Naive thymus-derived CD8-positive, alpha-beta T cell (primary cell): ENCODE measurements at places on chromosomes 2 and 18.

- no peak for DNase-seq
These were observed 237.5 kb downstream of the ACTR3 start for GRCh38 chr2:114127372-114127771.

DNA sequence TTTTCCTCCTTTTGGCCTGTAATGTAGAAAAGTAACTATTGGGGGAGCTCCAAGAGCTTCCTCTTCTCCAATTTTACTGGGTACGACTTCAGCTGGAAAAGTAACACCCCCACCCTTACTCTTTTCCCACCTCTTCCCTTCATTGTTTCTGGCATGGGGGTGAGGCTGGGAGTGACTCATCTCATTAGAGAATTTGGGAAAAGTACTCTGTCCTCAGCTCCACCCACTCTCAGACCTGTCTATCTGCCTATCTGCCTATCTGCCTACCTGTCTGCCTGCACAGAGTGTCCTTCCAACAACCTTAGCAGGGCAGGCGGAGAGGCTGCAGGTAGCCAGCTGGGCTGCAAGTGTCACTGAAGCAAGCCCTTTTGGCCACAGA is 93.6 kb downstream of the EPHA4 start:
- no peak for DNase-seq

- no peak for DNase-seq
These were observed 126.0 kb downstream of the GLI2 start for GRCh38 chr2:120861576-120862191.

DNA sequence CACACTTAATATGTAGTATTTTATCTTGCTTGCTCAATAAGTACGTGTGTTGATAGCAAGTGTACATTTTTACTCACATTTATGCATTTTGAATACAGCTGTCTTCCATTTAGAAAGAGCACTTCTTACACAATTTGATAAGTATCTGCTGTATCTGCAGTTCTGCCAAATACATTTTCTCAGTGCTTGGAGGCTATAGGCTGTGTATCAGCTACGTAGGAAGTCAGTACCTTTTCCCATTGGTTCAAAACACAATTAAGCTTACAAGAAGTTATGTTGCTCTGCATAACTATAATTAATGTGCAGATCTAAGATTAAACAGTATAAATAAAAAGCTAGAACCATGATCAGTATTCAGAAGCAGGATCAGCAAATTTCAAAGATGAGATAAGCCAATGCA is 503.6 kb upstream of the SMIM21 start:
- no peak for DNase-seq

- no peak for DNase-seq
These were observed 15.5 kb upstream of the RAB10 start for GRCh38 chr2:26018184-26019055.

- no peak for DNase-seq
These were observed 149.4 kb downstream of the SP3 start for GRCh38 chr2:173815772-173816171.
